H7 (cell line): ENCODE measurements at places on chromosomes 5 and 9. TPM values are rescaled to one million over a fixed set of nuclear protein-coding genes. Genes with fewer than 3 reads are reported as not detected.

Gene CARTPT
- total RNA-seq = not detected in 2 replicates

Gene ZNF484
- 10.6 and 19.0 TPM in 2 replicates for total RNA-seq

Gene OR13C2
- total RNA-seq = not detected in 2 replicates

Gene GABRA1
- total RNA-seq = 0.76 and 1.4 TPM in 2 replicates

Gene TNC
- total RNA-seq = 69.1 and 81.9 TPM in 2 replicates
